Lower leg skin (tissue), 4 donors: ENCODE measurements at places on chromosomes 1 and 21.

- no peak for DNase-seq
These were observed 55.4 kb downstream of the SPEN start for GRCh38 chr1:15902882-15903281.

GRCh38 chr1:2073382-2074230 is 23.4 kb downstream of the PRKCZ start:
- DNase-seq, result no peak

GRCh38 chr1:192601567-192601966 is 26.0 kb downstream of the RGS1 start:
- no peak for DNase-seq

DNA sequence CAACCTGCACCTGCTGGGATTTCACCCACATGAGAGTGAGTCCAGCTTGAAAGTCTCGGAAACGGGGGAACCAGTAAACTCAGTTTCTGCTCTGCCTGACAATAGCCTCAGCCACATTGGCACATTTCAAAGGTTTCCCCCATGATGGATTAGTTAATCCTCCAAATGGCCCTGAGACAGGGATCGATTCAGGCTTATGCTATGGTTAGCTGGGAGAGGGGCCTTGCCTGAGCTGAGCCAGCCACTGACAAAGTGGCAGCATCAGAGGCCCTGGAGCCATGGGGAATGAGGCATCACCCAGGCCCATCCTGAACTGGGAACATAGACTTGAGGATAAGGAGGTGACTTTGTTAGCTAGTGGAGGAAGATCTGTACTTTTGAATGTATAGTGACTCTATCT is 2.9 kb upstream of the CLSTN1 start:
- peak; percentile 81 for DNase-seq

DNA sequence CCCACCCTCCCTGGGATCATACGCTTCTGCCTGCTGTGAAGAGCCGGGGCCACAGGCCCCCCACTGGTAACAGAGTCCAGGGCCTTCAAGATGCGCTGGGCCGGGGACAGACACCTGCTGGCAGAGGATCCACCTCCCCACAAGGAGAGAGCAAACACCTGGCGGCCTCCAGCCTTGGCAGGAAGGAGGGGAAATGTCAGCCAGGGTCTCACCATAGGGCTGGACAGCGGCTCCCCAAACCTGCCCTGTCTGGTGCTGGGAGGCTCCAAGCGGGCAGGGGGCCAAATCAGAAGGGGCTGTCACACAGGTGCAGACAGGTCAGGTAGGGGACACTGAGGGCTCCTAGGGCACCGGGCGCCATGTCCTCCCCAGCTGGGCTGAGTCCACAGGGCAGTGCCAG is 58.9 kb downstream of the KCNAB2 start:
- DNase-seq, result no peak

- DNase-seq, result no peak
These were observed 2.1 kb downstream of the PTGER3 start for GRCh38 chr1:71045463-71046028.

DNA sequence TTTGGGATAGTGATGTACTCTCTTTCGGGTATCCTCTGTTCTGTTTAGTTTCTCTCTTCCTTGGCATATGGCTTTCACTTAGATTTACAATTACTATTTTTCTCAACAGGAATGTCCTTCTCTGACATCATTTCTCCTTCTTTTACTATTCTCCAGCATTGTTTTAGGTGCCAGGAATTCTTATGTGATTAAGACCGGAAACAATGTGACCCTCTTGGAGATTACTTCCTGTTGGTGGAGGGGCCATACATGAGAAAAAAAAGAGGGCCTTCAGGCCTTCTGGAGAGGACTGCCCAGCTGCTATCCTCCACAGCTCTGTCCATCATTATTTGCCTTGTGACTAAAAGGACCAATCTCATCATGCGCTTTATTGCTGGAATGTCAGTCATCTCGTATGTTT is 50.4 kb upstream of the ADAMTS5 start:
- DNase-seq, result no peak

GRCh38 chr1:29379443-29380073 is 143.2 kb downstream of the PTPRU start:
- no peak for DNase-seq

GRCh38 chr1:53462193-53462592 is 3.0 kb downstream of the DMRTB1 start:
- DNase-seq, result peak; percentile 53

DNA sequence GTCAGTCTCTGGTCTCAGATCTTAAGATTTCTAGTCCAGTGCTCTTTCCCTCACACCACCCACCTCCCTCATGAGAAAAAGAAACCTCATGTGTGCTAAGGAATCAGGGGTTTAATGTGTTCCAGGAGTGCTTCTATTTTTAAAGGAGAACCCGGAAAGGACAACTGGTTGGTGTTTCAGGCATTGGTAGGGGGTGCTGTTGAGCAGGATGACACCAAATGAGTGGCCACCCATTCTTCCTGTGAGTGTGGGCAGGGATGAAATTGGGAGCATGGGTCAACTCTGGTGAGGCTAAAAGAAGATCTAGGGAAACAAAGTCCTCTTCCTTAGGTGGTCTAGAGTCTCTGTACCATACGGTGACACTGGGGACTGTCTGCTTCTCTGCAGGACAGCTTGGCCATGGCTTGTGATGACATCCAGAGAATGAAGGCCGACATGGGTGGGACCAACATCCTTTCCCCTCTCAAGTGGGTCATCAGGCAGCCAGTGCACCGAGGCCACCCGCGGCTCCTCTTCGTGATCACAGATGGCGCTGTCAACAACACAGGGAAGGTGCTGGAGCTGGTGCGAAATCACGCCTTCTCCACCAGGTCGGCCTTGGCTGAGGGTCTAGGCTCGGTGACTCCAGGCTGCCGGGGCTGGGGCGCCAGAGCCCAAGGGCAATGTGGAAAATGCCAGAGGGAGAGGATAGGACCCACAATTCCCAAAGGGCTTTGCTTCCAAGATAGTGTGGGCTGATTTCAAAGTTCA is 39.3 kb downstream of the VWA5B1 start:
- DNase-seq, result no peak

- no peak for DNase-seq
These were observed 1.5 kb downstream of the FPGT start for GRCh38 chr1:74199504-74199903.

DNA sequence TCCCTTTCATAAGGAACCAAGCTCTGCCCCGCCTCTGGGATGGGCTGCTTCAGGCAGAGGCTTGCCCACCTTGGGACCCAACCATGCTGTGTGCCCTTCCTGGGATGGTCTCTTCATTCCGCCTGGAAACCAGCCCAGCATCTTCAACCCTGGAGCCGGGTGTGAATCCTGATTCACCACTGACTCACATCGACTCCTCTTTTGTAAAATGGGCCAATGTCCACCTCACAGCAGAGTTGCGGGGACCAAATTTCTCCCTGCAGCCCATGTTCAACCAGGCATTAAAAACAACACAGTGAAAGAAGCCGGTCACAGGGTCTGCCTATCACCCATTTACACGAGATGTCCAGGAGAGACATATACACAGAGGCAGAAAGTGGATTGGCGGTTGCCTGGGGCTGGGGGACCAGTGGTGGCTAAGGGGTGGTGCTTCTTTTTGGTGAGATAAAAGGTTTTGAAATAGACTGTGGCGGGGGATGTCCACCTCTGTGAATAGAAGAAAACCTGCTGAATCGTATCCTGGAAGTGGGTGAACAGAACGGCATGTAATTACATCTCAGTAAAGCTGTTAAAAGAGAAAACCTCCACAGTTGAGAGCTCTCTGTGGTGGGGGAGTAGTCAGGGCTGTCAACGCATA is 6.9 kb upstream of the GPR153 start:
- DNase-seq, result no peak
